Activated CD8-positive, alpha-beta memory T cell treated with anti-CD3 and anti-CD28 coated beads, Interleukin-2, amount 50 U/mL, for 4 hours (primary cell): ENCODE measurements at places on chromosomes 11 and 22.

- no peak for DNase-seq
Observed at GRCh38 chr11:4804280-4804679, at the start of gene OR52R1. Gene OR52R1, minus strand, starts transcription at chr11:4804380. Its CDS starts 0 bp downstream, at chr11:4804380.

- no peak for DNase-seq
Observed at GRCh38 chr11:22076271-22076930, 116.5 kb upstream of the ANO5 start.

DNA sequence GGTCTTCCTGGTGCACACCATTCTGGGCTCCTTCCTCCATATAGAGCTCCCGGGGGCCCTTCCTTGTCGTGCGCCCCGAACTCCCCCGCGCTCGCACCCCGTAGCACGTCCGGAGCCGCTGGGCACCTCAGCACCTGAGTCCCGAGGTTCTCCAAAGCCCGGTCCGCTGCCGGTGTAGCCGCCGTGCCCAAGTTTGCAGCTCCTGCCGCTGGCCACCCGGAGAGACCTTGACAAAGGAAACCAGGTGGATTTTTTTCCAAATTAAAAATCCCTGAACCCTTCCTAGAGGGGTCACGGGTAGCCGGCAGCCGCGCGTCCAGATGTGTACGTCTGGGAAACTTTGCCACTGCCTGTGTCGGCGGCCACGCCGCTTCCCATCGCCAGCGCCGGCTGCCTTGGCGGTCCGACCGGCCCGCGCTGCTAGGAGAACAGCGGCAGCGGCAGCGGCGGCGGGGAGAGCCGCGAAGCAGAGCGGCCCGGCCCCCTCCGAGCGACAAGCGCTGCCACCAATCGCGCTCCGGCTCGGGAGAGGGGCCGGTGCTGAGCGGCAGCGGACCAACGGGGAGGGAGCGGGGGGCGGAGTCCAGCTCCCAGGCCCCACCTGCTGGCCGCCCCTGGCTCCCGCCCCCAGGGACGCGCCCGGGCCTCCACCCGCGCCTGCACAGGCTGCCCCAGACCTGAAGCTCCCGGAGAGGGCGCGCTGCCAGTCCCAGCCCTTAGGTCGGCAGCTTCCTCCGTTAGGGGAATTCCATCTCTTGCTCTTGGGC is at the start of gene GALNT18:
Gene GALNT18 (minus strand): TSS at position 433 of the 767 bp plus-strand sequence.
- peak; percentile 35 for DNase-seq

DNA sequence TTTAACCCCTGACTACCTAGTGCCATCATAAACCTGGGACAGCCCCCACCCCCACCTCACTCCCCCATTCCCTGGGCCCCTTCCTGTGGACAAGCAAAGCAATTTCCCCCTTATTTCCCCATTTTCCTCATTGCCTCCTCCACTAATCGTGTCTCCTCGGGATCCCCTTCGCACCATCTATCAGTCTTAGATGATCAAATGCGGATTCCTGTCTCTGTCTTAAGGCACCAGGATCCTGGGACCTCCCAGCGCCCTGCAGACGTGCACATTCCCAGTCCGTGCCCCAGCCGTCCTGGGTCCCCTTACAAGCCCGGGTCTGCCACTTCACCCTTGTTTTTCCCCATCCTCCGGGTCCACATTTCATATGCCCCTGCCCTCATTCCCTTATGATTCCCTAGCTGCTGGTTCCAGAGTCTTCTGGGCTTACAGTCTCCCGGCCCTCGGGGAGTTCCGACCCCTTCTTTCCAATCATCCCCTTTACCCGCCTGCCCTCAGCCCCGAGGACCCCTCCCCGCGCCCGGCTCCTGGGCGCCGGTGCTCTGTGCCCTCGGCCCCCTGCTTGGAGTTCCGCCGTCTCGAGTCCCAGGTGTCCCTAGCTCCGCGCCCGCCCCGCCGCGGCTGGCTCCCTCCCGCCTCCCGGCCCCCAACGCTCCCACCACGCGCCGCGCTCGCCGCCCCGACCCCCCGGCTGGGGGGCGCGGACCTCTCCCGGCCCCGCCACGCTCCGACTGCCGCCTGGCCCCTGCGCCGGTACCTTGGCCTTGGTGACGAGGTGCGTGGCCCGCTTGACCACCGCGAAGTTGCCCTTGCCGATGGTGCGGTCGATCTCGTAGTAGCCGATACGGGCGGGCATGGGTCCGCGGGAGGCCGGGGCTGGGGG is 599 bp downstream of the SIK3 start:
- DNase-seq = peak; percentile 44

- DNase-seq = peak; percentile 34
Observed at GRCh38 chr11:61509043-61510029, 787 bp downstream of the LRRC10B start.

DNA sequence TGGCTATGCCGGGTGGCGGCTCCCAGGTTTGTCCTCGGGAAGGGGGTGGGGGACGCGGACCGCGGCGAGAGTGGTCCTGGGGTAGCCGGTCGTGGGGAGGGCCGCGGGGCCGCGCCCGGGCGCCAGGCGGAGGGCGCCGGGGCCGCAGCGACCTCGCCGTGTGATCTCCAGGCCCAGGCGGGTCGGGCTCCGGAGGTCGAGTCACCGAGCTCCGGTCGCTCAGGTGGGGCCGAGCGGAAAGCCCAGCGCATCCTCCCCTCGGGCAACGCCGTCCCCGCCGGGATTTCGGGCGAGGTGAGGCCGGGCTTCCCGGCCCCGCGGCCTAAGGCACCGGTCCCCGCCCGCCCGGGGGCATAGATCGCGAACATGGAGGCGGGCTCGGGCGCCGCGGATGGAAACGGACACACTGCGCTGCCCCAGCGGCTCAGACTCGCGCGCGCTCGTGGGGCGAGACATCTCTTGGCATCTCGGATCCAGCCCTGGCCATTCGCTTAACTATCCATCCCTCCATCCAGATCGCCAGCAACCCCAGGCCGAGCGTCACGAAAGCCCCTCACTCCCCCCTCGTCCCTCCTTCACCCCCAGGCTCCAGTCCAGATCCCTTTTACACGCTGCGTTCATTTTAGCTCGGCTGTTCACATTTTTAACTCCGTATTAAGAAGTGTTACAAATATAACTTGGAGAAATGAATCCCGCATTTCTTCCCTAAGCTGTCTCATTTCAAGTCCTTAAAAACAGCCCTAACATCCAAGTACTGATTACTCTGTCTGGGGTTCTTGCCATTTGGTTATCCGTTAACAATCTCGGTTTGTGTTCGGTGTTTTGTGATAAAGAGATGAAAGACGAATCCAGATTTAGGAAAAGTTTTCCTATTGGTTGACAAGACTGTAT is 460 bp downstream of the ZC3H12C start:
- DNase-seq = no peak

DNA sequence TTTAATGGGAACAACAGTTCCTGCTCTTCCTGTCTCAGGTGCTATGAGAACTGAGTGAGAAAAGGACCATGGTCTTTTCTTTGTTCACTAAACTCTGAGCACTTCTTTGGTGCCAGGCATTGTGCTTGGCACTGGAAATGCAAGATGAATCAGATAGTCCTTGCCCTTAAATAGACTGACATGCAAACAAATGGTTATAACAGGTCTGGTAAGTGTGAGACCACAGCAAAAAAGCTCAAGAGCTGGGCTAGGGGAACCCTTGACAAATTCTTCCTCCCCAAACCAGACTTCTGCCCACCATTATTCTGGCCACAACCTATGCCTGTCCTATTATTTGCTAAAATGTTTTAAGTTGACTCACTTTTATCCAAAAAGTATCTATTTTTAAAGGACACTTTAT is 5.1 kb downstream of the SLC43A3 start:
- DNase-seq = no peak

DNA sequence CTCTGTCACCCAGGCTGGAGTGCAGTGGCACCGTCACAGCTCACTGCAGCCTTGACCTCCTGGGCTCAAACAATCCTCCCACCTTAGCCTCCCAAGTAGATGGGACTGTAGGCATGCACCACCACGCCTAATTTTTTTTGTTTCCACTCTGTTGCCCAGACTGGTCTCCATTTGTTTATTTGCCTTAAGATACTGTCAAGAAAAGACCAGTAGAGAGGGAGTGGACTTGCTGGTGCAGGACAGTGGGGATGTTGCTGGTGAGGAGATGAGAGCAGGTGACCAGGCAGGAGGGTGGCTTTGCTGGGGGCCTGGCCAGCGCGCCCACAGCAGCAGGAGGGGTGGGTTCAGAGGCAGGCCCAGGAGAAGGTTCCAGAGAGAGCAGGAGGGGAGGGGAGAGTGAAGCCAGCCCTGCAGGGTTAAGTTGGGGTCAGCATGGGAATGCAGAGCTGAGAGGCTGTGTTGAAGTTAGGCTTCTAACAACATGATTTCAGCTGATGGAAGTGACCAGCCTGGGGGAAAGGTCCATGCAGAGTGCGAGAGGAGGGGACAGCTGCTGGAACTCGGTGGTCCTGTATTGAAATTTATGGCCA is 35.8 kb downstream of the NADSYN1 start:
- DNase-seq = no peak

GRCh38 chr22:19220867-19221266 is 42.3 kb upstream of the SLC25A1 start:
- DNase-seq = no peak

DNA sequence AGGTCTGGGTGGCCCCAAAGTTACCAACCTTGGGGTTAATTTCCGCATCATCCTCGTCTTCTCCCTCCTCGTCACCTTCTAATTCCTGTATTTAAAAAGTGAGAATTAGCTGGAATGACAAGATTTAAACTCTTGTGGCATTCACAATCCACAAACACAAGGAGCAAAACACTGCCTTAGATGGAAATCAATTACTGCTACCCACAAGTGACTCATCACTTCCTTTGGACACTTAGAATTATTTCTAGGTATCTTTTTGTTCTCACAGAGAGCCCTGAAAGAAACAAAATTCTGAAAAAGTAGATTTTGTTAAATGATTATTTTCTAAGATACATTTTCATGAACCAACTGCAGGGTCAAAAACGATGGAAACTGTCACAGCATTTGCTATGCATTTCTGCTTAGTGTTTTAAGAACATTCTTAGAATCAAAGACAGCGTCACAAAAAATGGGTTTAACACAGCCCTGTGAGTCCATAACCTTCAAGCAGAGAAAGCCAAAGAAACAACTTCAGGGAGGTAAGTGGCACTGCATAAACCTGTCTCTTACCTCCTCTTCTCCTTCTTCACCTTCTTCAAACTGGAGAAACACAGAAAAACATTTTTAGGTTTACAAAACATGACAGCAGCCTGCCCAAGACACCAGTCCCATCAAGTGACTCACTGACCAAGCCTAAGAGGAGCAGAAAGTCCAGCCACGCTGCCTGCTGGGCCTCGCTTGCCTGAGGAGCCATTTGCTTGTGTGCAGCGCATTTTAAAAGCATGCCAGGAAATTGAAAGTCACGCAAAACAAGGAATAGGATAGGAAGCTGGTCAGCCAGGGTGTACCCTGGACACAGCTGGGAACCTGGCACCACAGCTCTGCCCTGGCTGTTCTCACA is 22.3 kb upstream of the PHLDA2 start:
- DNase-seq = no peak

DNA sequence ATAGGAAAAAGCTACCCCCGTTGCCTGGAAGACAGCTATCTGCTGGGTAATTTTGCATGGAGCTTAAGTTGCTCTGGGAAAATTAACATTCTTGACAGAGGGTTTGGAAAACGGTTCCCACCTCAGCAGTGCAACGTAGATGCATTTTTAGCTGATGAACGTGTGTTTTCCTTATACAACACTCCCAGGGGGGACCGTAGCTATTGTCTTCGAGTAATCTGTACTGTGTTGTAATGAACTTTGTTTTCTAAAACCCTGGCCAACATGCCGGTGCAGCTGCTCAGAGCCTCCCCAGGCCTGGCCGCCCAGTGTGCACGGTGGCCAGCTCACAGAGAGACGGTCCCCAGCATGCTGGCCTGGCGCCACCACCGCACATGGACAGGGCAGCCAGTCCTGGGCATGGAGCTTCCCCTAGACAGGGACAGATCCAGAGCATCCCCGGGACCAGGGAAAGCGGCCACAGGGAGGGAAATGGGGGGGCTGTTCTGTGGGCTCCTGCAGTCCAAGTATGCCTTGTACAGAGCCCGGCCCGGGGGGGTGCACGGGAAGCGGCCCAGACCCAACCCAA is 2.2 kb downstream of the TNNT3 start:
- no peak for DNase-seq

GRCh38 chr22:39689421-39689820 is 118.9 kb downstream of the CACNA1I start:
- no peak for DNase-seq

DNA sequence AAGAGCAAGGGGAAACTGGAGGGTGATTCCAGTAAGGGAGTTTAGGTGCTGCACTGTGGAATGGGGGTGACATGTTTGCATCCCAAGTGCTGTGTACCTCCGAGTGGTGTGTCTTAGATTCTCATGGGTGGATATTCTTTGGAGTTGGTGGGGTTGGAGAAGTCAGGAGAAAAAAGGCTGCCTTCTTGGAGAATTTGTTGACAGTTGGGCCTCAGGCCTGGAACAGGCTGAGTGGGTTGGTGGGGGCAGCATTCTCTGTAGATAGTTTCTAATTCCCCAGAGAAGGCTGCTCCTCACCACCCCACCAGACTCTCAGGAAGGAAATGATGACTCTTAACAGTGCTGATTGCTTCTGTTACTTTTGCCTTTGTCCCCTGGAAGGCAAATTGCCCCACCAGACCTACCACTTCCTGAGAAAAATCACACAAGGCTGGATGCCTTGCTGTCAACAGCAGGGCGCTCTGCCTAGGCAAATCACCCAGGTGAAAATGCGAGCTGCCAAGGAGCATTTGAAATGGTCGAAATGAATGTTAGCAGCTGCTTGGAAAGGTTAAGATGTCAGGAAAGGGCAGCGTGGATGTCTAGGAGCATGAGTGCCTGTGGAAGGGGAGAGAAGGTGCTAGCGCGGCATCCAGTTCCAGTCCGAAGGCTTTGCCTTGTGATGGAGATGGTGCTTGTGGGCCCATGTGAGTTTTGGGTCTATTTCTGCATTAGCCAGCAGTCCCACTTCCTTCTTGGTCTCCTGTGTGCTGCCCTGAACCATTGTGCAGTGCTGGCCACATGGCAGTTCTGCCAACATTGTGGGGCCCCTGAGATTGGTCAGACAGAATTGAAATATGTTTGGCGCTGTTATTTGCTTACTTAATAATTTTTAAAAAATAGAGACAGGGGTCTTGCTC is 29.7 kb upstream of the SORL1-AS1 start:
- peak; percentile 60 for DNase-seq

DNA sequence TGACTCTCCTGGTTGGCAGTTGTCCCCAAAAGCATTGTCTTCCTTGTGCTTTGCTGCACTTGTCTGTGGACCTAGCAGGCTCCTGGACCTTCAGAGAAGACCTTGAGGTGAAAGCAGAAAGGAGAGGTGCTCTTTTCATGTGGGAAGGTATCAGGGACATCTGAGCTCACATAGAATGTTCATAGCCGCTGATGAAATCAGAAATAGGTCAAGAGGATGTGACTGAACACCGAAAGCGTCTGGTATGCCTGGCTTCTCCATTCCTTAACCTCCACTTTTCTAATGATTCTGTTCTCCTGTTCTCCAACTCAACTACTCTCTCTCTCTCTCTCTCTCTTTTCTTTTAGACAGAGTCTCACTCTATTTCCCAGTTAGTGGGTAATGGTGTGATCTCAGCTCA is 6.2 kb upstream of the CUL5 start:
- DNase-seq = no peak

DNA sequence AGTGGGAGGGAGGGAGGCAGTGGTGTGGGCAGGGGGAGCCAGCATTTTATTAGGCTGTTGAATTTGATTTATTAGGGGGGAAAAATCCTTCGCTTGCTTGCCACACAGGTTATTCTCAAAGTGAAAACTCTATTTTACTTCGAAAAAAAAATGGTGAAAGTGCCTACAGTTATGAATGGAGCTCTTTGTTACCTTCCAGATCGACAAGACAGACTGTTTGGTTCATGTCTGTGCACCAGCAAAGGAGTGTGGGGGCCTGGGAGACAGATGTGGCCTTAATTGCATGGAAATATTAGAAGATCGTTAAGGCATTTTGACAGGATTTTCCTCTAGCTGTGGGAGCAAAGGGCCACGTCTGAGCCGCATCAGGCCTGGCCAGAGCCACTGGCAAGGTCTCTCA is 45.7 kb downstream of the FLI1 start:
- no peak for DNase-seq
